ENCODE measurements at places on chromosomes 6 and 20. TPM values are rescaled to one million over a fixed set of nuclear protein-coding genes. Genes with fewer than 3 reads are reported as not detected.

The TENT5A gene
- total RNA-seq, result 17.8 TPM

The PPARD gene
- total RNA-seq, result 11.3 TPM

The VWA7 gene
- total RNA-seq, result 0.54 TPM

The CDK5RAP1 gene
- total RNA-seq, result 24.9 TPM

The CLPSL2 gene
- total RNA-seq, result not detected

The SAPCD1 gene
- 1.2 TPM for total RNA-seq

The ADRM1 gene
- total RNA-seq, result 125 TPM

- DNase-seq, result peak; percentile 53
Observed at GRCh38 chr20:1858871-1859270, 36.3 kb upstream of the SIRPA start.

GRCh38 chr6:121434037-121434770 is 1.2 kb upstream of the GJA1 start:
- no peak for DNase-seq

DNA sequence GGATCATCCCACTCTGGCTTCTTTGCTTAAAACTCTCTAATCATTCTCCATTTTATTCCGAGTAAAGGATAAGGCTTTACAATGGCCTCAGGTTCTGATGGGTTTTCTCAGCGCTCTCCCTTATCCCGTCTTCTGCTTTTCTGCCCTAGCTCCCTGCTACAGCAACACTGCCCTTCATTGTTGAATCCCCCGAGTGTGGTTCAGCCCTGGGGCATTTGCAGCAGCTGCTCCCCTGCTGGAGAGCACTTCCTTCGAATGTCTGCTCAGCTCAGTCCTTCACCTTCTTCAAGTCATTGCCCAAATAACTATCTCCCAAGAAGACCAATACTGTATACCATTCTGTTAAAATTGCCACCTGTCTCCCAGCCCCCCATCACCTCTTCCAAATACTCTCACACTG is 111.8 kb downstream of the TBXT start:
- no peak for DNase-seq

DNA sequence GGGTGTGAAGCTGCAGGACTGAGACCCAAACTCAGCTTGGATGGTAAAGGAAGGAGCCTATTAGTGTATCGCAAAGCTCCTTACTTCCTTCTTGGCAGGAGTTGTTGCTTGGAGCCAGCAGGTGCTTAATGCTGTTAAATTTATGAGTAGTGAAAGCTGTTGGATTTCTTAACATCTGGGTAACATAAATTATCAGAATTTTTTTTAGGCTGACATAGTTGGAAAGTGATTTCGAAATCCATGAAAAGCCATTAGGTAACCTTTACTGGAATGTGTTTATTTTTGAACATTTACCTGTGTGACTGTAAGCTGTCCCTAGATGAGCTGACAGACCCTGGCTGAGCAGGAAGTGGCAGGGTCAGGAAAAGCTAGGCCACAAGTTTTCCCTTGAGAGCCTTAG is 470.4 kb upstream of the SLC35B3 start:
- no peak for DNase-seq

DNA sequence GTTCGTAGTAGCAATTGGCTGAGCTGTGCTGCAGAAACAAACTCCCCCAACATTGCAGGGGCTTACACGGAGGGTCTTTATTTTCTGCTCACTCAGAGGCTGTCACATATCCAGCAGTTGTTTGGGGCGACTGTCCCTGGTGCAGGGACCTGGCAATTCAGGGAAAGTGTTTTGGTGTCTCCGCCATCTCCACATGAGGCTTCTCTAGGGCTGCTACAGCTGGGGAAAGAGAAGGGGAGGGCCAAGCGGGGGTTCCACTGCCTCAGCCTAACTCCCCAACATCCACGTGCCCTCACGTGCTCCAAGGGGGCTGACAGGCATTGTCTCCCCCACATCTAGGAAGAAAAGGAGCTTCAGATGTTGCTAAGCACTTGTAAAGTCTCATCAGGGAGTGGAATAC is 61.3 kb upstream of the NXT1 start:
- DNase-seq, result no peak

GRCh38 chr20:49385465-49385864 is 97.0 kb downstream of the KCNB1 start:
- peak; percentile 3 for DNase-seq

- DNase-seq, result peak; percentile 84
Observed at GRCh38 chr6:140921366-140922226, 1211.1 kb upstream of the GJE1 start.

DNA sequence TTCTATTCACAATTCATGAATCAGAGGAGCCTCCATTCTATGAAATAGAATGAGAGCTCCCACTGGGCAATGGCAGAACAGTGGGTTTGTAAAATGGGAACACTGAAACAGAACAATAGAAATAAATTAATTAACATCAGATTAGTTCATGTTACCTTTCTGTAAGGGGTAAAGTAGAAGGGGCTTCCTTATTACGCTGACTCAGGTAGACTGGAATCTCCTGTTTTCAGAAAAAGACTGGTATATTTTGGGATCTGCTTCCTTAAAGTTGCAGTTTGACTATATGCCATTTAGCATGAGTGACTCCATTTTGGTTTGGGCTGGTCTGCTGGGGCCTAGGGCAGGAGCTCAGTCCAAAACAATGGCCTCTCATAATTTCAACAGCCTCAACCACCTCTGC is 52.8 kb upstream of the ZFAND3 start:
- no peak for DNase-seq

GRCh38 chr6:108686896-108687295 is 126.2 kb downstream of the FOXO3 start:
- no peak for DNase-seq

DNA sequence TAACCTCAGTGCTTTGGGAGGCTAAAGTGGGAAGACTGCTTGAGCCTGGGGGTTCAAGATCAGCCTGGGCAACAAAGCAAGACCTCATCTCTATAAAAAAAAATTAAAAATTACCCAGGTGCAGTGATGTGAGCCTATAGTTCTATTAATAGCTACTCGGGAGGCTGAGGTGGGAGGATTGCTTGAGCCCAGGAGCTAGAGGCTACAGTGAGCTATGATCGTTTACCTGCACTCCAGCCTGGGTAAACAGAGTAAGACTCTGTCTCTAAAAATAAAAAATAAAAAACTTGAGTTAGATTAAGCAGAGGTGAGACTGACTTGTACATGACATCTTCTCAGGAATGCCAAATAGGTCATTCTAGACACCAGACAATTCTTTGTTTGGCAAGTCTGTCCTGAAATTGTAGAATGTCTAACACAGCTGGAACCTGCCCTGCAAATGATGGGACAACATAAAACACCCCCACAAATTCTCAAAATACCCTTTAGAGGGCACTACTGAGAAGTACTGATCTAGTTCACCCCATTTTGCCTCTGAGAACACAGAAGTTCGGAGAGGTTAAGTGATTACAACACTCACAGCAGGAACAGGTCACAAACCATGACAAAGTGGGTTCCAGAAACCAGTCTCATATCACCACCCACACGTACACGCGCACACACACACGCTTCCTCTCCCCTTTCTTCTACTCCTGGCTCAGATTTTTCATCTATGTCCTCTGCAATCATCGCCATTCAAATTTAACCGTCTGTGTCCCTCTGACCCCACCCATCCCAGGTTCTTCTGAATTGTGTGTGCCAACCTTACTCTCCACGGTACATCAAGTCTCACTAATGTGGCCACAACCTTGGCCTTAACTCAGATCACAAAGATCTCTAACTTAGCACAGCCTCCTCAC is 38.3 kb downstream of the ARHGAP18 start:
- no peak for DNase-seq

DNA sequence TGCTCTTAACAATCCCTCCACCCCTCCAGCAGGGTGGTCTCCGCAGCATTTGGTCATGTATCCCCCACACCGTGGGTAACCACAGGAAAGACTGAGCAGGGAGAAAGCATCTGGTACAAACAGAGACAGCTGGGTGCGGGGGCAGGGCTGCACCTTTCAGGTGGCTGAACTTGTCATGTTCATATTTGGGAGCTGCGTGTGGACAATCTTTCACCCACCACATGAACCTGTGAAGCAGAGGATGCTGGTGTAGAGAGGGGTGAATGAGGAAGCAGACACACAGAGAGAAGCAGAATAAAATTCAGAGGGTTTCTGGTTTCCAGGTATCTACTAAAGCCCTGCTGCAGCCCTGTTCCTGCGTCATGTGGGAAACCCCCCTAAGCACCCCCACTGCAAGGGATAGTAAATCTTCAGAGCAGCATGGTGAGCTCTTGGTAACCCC is 8.9 kb downstream of the GFOD1 start:
- no peak for DNase-seq

- peak; percentile 31 for DNase-seq
Observed at GRCh38 chr20:48791014-48791413, 36.8 kb downstream of the PREX1 start.

GRCh38 chr6:30888816-30889495 is 4.6 kb downstream of the DDR1 start:
- no peak for DNase-seq

GRCh38 chr6:29552512-29553051 is 7.0 kb downstream of the UBD start:
- DNase-seq, result peak; percentile 46

GRCh38 chr6:169372589-169372988 is 118.9 kb upstream of the THBS2 start:
- no peak for DNase-seq

DNA sequence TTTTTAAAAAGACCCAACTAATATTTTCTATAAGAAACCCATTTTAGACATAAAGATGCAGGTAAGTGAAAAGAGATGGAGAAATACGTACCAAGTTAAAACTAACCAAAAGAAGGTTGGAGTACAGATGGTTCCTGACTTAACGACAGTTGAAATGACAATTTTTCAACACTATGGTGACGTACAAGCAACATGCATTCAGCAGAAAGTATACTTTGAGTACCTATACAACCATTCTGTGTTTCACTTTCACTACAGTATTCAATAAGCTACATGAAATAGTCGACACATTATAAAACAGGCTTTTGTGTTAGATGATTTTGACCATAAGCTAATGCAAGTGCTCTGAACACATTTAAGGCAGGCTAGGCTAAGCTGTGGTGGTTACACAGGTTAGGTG is 228.9 kb downstream of the RNGTT start:
- DNase-seq, result no peak

- no peak for DNase-seq
Observed at GRCh38 chr6:47353871-47354270, 44.2 kb upstream of the TNFRSF21 start.

All from astrocyte (in vitro differentiated cells and primary cell).